Activated effector memory CD4-positive, alpha-beta T cell treated with Interleukin-2 at 50 U/mL for 16 hours (primary cell): ENCODE measurements at places on chromosomes 2 and 18.

DNA sequence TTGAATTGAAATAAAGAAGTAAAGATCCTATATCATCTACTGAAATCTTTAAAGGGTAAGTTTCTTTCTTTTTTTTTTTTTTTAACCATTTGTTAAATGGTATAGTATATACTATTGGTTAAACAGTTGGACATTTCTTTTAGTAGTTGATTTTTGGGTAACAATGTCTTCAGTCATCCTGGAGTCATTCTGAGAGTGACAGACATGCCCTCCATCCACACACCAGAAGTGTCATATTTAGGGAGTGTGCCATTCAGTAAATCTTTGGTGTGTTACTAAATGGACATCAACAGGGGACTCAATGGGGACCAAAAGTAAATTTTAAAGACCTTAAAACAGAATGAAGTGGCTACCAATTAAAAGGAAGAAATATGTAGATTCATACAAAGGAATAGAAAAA is 50.8 kb upstream of the SLC39A10 start:
- no peak for DNase-seq

DNA sequence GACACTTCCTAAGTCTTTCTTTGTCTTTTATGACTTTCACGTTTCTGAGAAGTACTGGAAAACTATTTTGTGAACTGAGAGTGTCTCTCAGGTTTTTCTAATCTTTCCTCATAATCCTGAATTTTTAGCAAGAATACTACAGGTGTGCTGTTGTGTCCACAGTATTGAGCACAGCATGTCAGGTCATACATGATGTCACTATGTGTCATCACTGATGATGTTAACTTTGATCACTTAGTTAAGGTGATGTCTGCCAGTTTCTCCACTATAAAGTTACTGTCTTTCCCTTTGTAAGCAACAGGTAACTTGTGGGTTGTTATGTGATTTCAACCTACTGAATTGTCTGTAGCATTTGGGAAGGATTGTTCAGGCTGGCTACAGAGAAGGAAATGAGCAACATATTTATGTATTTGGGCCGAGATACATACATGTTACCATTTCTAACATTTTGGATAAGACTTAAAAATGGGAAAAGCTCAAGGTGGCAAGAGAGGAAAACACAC is 11.1 kb downstream of the MATN3 start:
- no peak for DNase-seq

DNA sequence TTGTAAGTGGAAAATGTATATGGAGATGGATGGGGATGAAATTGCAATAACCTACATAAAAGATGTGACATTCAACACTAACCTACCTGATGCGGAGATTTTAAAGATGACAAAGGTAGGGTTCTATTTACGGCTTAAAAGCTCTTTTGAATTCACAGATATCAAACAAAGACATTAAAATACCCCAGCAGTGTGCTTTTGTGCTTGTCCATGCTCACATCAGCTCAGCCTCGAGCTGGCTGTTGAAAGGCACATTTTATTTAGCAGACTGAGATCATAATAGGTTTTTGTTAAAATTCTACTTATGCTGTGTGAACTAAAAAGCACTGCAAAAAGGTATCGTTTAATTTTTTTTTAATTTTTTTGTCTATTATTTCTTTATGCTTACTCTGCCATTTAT is 96.0 kb upstream of the CDCA7 start:
- DNase-seq, result no peak

GRCh38 chr2:168482269-168482668 is 26.2 kb downstream of the CERS6 start:
- DNase-seq, result no peak

DNA sequence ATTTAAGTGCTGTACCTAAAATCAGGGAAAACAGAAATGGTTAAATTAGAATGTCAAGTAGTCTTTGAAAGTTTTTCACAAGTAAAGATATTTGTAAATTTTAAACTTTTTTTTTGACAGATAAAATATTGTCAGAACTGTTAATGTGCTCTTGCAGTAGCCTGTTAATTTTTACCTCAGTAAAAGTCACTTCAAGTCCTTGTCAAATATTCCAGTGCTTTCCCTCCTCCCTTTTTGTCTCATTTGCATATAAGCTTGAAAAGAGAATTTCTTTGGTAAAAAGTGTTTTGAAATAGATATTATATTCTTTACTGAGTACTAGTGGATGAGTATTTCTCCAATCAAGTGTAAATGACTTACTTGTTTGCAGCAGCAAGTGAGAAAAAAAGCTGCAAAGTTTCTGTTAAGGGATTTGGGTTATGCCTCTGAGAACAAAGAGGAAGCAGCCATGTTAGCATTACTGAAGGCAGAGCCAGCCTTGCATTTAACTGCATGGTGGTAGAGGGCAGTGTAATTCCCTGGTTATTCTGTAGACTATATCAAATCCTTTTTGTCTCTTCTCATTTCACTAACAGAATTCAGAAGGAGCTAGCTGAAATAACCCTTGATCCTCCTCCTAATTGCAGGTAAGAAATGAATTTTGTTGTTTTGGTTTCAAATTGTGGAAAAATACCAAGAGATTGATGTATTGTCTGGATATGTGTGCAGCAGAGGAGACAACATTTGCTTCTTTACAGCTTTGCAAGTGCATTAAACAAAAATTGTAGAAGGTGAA is 3.2 kb downstream of the UBE2E3 start:
- DNase-seq, result no peak

- no peak for DNase-seq
These were observed 217.3 kb downstream of the FHOD3 start for GRCh38 chr18:36514778-36515177.

DNA sequence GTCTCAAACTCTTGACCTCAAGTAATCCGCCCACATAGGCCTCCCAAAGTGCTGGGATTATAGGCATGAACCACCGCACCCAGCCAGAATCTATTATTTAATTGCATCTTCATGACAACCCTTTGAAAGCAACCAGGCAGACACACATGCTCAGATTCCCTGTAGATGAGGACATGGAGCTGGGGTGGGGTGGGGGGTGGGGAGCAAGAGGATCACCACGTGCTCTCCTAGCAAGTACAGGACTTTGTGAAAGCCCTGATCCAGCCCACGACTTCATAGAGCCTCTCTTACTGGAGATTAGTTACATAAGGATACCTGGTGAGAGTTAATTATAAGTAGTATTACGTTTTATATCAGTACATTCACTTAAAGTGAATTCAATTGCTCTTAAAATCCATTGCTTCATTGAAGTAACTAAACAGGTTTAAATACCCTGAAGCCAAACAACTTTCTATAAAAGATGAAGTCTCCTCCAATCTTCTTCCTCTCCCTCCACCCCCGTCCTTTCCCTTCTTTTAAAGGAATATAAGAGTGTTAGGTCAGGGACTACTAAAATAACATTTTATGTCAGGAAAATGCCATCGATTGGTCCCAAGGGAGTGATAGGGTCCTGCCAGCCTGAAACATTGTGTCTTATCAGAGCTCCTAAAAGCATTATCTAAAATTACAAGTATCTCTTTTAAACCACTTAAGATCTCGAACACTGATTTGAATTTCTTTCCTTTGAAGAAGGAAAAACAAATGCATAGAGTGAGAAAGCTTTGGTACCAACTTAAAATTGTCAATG is 123.9 kb downstream of the EPHA4 start:
- no peak for DNase-seq

GRCh38 chr18:78727877-78728783 is 251.5 kb upstream of the SALL3 start:
- no peak for DNase-seq

- no peak for DNase-seq
These were observed 88.5 kb downstream of the RAB3GAP1 start for GRCh38 chr2:135140606-135141005.

DNA sequence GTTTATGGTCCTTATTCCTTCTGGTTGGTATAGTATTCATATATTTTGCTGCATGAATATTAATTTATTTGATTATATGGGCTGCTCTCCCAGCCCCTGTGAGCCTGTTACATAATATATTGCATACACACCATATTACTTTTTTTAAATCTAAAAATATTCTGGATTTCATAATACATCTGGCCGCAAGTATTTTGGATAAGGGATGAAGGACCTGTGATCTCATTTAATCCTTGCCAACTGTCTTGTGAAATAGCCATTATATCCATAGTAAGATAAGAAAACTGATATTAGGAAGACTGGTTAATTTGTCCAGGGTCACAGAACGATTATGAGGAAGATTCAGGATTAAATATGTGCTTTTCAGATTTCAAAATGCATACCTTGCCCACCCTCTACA is 433.6 kb downstream of the LPIN1 start:
- no peak for DNase-seq

GRCh38 chr18:57776354-57776753 is 26.8 kb downstream of the ATP8B1 start:
- DNase-seq, result no peak

DNA sequence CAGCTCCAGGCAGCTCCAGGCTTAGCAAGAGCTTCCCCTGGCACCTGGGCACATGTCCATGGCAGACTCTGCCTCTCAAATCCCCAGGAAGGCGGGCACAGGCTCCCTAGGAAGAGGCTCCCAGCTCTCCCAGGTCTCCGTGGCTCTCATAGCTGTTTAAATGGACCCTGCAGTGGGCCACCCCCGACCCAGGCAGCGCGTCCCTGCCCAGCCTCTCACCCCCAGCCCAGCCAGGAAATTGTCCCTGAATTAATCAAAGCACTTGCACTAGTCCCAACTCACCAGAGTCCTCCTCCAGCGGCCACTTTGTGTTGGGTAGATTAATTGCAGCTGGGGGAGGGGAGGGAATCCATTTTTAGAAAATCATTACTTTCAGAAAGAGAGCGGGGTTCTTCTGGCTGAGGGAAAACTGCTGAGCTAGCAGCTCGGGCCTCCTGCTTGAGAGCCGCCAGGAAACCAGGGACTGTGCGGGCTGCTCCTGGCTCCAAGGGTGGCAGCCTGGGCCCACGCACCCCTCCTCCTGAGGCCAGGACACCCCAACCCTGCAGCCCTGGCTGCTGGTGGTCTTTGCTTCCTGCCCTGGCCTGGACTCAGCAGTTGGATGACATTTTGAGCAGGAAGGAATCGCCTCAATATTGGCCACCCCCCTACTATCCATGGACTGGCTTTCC is 36.0 kb downstream of the SMAD7 start:
- DNase-seq, result no peak

GRCh38 chr2:170878505-170878904 is 50.5 kb upstream of the GORASP2 start:
- DNase-seq, result no peak
